ENCODE measurements at places on chromosomes 6 and 20.
A peak's percentile ranks its signal among the peaks of the same experiment; 100 is the strongest.

- no peak for DNase-seq
Measured at GRCh38 chr6:39816747-39817146, 24.6 kb downstream of the DAAM2 start.

DNA sequence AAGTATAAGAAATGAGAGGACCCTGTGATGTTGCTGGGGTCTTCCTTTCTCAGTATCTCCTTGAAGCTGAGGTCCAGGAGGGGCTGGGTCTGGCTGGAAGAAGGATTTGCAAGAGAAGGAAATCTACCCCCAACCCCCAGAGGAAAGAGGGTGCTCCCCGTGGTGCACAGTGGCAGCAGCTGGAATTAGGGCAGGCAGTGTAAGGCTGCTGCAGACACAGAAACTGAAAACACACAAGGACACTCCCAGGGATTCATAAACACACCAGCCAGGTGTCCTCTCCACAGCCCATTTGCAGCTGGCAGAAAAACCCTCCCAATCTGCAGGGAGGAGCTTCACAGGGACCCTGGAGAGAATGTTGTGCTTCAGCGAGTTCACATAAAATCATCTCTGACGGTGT, 297.2 kb downstream of the CDH26 start:
- DNase-seq, result no peak

DNA sequence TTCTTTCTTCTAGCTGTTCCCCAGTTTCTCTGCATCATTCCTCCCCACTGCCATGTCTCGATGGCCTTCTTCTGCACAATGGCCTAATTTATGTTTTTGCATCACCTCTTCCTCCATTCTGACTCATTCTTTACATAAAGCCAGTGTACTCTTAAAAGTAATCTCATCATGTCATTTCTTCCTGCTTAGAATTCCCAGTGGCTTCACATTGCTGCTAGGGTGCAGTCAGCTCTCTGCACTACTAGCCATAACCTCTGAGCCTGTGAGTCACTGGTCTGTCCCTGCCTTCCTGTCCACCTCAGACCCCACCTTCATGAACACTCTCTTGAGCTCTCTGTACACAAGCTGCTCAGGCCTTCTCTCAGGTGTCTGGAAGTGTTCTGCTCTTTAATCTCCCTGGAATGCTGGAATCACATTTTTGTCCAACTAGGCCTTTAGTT, 24.1 kb upstream of the TRIM27 start:
- no peak for DNase-seq

DNA sequence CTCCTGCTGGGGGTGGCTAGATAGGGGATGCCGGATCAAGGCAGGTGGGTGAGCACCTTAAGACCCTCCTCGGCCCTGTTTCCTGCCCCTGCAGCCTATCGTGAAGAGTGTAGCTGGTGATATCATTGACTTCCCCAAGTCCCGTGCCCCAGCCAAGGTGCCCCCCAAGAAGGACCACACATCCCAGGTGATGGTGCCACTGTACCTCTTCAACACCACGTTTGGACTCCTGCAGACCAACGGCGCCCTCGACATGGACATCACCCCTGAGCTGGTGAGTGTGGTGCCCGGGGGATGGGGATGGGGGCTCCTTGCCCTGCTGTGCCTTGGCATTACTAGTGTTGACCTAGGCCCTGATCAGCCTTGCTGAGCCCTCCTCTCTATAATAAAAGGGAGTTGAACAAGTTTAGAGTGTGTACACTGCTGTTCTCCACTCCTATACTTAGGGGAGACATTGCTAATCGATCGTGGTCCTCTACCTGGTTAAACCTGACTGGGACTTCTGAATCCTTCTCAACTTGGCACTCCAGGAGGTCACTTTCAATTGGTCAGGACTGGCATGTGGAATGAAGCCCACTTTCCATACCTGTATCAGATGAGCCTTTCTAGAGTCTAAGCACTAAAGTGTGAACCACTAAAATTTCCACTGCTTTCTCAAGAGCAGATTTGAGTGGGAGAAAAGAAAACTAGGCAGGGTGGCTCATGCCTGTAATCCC, 11.0 kb downstream of the BPIFB3 start:
- DNase-seq, result no peak

GRCh38 chr6:158031381-158032353, 50.0 kb downstream of the SYNJ2 start:
- DNase-seq, result peak; percentile 11

GRCh38 chr20:13694420-13695150, 55.9 kb upstream of the TASP1 start:
- DNase-seq, result no peak
